ENCODE measurements at places on chromosomes 2 and 18.

DNA sequence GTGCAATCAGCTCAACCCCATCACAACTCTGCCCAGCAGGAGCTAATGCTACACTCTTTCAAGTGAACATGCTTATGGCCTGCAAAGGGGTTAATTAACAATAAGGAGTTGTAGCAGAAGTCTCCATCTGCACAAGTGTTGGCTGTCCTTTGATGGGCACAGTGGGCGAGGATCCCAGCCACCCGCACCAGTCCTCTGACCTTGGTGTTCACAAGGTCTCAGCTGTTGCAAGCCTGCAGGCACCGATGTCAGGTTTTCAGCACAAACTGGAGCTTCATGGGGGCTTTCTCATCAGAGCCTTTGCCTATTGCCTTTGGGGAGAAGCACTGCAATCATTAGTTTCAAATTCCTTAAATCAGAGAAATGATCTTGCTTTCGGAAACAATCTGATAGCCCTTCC lies 60.9 kb upstream of the TMEM178A start:
- DNase-seq: no peak

DNA sequence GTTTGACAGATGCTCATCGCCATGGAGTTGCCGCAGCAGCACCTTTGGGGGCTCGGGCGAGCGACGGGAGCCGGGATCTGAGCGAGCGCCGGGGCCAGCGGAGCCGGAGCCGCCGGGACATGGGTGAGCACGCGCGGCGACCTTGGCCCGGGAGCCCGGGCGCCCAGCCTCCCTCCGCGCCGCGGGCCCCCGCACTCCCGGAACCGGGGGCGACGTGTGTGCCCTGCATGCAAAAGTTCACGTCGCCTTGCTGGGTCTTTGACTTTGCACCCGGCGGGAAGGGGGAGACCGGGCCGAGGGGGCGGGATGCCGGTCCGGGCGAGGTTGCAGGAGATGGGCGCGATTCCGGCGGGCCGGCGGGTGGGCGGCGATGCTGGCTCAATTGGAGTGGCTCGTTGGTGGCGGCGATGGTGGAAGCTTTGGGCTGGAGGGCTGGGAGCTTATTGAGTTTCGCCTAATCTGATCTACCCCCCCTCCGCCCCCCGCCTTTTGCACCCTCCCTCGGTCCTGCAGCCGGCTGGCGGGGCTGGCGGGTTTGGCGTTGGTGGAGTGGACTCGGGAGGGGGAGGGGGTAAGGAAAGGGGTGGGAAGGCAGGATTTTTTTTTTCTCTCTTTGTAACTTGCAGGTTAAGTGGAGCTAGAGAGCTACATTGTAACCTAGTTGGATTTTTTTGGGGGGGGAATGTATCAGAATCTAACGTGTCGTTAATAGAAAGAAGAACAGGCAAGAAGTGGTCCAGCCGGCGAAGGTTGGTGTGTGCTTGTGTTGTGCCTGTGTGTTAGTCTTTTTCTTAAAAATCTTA lies at the start of gene SETBP1:
Gene SETBP1 (plus strand): TSS at position 616 of the 803 bp plus-strand sequence. CDS start 20,459 bp downstream, outside the sequence.
- DNase-seq: no peak

- DNase-seq: no peak
These were observed 460.4 kb downstream of the MBD2 start for GRCh38 chr18:53764086-53764485.

DNA sequence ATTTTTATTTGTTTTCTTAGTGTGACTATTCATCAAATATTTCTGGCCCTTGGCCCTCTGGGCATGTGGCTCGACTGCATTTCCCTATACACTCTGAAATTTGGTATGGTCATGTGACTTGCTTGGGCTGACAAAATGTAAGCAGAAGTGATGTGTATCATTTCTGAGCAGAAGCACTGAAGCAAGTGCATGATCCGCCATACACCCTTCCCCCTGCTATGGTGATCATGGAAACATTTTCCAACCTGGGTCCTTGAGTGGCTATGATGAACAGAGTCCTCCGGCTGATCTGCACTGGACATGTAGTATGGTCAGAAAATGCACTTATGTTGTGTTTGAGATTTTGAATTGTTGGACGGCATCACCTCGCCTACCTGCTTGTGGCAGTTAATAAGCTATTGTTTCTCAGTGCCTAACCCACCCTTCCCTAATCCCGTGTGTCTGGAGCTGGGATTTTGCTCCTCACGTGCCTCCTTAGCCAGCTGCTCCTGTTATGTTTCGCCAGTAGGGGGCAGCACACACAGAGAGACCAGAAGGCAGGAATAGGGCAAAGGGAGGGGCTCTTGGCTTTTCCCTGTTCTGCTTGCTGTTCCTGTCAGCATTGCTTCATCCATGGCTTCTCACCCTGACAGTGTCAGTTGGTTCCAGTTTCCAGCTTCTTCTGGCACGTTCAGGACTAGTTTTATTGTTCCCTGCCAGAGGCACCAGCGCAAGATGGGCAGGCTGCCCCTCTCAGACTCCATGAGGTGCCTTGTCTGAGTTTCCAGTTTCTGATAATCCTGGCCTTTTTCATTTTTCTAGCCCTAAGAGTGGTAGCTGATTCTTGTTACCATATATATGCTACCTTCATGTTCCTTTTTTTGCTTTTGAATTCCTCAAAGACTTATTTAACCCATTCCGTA lies 207.4 kb downstream of the ARL6IP6 start:
- DNase-seq: peak; percentile 24

DNA sequence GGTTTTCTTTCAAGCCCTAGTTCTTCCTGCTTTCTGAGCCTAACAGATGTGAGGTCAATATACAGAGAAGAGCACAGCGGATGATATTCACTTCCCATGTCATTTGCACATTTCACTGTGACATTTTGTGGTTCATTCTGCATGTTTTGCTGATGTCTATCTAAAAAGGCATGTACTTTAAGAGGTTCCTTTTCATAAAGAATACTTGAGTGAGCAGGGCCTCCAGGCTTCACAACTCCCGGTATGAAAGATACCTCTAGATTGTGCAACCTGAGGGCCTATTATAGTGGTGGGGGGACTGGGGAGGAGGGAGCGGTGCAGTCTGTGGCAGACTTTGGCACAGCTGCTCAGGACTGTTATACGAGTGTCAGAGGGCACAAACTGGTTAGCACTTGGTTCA lies 54.6 kb downstream of the CPO start:
- no peak for DNase-seq

GRCh38 chr18:45775241-45775676 lies 50.2 kb upstream of the SIGLEC15 start:
- DNase-seq: peak; percentile 56

GRCh38 chr2:132466428-132467028 lies 49.9 kb downstream of the GPR39 start:
- no peak for DNase-seq

GRCh38 chr2:205682971-205683501 lies 735 bp downstream of the NRP2 start:
- no peak for DNase-seq

- no peak for DNase-seq
These were observed 39.4 kb downstream of the MAP4K4 start for GRCh38 chr2:101736861-101737291.

- DNase-seq: no peak
These were observed 4.7 kb downstream of the MYT1L start for GRCh38 chr2:2326068-2327040.

GRCh38 chr2:64533882-64534281 lies 9.8 kb downstream of the AFTPH start:
- DNase-seq: no peak

- no peak for DNase-seq
These were observed 88.5 kb downstream of the PTRHD1 start for GRCh38 chr2:24704692-24705091.

GRCh38 chr2:238515377-238515776 lies 88.7 kb downstream of the ASB1 start:
- DNase-seq: no peak

- DNase-seq: no peak
These were observed 299.0 kb downstream of the NDUFA10 start for GRCh38 chr2:239726091-239726591.

DNA sequence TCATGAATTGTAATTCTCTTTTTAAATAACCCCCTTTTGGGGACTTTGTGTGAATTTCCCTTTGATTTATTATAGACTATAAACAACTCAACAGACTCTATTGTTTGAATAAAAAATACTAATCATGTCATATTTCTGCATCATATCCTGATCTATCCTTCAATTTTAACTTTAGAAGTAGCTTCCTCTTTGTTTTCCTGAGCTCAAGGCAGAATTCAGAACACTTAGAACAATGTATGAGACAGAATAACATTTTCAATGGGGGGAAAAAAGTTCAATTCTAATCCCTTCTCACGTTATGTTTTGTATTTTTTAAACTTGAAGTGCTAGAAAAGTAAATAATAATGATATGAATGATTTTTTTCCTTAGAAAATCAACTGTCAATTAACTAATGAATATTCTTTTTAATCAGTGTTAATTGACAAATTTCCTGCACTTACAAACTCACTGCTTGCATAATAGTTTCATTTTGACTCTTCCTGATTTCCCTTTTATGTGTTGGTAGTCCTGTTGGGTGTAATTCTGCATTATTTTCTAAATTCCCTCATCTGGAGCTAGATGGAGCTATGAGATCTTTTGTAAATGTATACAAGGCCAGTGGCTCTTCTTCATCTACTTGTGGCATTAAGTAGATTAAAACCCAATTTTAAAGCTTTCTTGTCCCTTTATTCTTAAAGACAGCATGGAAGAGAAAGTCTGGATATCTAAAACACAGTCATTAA lies 326.1 kb downstream of the PARD3B start:
- DNase-seq: no peak

- DNase-seq: no peak
These were observed 114.6 kb downstream of the TTC32 start for GRCh38 chr2:19787134-19787533.

DNA sequence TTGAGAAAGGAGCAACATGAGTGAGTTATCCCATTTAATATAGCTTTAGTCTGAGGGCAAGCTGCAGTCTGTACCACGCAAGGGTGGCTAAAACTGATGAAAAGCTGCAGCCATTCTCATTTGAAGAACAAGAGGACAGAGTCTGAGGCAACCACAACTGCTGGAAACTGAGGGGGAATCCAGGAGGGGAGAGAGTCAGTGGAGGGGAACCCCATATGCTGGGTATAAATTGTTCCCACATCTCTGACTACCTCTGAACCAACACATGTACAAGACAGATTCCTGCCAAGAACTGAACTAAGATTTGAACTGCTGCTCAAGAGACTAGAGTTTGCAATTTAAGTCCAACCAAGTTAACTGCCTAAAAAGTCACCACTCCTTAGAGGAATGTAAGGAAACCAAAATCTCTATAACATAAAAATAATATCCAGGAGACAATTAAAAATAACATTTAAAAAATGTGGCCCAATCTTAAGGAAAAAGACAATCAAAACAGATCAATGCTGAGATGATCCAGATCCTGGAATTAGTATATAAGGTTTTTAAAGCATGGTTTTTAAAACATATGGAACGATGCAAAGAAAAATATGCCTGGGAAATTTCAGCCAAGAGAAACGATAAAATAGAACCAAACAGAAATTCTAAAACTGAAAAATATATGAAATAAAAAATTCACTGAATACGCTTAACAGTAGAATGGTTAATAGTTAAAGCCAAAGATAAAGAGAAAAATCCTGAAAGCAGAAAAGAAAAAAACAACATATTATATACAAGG lies 11.2 kb downstream of the CWC22 start:
- no peak for DNase-seq

DNA sequence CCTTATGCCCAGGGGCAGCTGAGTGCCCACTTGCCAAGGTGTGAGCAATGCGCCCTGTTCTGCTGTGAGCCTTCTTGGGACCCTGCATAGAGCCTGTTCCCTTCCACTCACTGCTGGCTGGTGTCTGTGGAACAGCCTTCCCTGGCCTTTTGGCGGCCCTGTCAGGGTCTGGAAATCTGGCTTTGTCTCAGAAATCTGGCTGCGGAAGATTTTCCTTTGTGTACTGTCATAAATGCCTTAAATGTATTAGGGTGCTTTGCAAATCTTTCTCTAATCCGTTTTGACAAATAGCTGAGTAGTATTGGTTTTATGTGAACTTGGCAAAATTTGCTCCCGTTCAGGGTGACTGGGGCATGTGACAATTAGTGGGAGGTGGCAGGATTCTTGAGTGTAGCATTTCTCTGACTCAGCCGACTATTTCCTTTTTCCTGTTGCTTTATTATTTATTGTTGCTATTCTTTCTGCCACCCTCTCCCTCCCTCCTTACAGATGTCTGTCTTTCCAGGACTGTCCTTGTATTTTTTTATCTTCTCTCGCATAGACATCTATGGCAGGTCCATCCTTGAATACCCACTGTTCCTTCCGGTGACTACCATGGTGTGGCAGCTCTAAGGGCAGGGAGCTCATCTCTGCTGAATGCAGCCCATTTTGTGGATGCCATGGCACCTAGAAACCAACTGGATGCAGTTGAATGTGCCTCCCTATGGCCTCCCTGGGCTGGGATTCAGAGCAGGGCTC lies 41.8 kb downstream of the LDLRAD4 start:
- DNase-seq: no peak

- DNase-seq: no peak
These were observed 112.2 kb downstream of the SOS1 start for GRCh38 chr2:39008665-39009064.

GRCh38 chr2:237662671-237663093 lies 35.3 kb downstream of the LRRFIP1 start:
- DNase-seq: peak; percentile 45

DNA sequence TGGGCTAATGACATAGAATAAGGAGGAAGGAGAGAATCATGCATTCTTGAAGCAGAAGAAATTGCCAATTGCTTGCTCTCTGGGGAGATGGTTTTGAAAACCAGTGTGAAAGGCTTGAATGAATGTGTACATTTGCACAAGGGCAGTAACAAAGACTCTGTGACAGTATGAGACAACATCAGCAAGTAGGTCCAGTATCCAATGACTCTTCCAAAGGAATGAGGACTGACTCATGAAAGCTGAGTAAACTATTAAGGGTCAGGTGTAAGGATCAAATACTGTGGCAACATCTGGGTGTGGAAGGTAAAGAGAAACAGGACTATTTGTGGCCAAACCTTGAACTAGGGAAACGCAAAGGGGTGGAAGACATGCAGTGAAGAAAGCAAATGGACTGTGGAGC lies 886.0 kb upstream of the CHAC2 start:
- DNase-seq: no peak

GRCh38 chr2:4604767-4605166 lies 901.4 kb downstream of the DCDC2C start:
- no peak for DNase-seq

DNA sequence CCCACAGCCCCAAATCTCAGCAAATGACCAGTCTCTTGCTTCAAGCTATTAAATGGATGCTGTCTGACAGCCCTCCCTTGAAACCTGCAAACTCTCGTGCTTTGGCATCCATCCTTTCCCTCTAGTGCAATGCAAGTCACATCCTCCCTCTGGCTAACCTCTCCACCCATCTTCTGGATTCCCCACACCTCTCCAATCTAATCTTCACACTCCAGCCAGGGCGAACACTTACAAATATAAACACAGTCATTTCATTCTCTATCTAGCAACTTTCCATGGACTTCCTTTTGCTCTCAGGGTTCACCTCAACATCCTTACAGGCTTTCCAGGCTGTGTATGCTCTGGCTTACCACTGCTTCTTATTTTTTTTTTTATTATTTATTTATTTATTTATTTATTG lies 10.1 kb upstream of the NARS1 start:
- no peak for DNase-seq
